ENCODE measurements at places on chromosomes 1 and 21.
A peak's percentile ranks its signal among the peaks of the same experiment; 100 is the strongest.

- peaks cover 1% of the 10 kb centered on the region for H3K27me3 ChIP-seq
- H3K36me3 ChIP-seq: no peaks in the 10 kb centered on the region
- peaks cover 3% of the 10 kb centered on the region for H3K4me1 ChIP-seq
- no peak overlapping the region for H3K4me3 ChIP-seq
These were observed 327.0 kb upstream of the NR5A2 start for GRCh38 chr1:199700551-199700950.

DNA sequence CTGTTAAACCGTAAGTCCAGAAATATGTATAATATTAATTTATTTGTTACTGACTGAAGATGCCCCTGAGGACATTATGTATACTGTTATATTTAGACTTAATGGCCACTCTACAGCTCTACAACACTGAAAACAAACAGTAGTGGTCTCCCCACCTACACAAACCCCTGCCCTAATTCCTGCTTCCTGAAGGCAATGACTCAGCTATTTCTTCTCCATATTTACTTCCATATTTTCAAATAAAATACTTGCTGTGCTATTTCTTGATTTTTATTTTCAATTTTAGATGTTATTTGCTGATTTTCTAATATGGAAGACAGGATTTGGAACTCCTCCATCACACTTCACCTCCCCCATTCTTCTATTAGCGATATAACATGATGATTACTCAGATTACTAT is 97.6 kb downstream of the PCNX2 start:
- no peaks in the 10 kb centered on the region for H3K27me3 ChIP-seq
- no peak overlapping the region for H3K27ac ChIP-seq
- H3K36me3 ChIP-seq: peaks cover 44% of the 10 kb centered on the region

DNA sequence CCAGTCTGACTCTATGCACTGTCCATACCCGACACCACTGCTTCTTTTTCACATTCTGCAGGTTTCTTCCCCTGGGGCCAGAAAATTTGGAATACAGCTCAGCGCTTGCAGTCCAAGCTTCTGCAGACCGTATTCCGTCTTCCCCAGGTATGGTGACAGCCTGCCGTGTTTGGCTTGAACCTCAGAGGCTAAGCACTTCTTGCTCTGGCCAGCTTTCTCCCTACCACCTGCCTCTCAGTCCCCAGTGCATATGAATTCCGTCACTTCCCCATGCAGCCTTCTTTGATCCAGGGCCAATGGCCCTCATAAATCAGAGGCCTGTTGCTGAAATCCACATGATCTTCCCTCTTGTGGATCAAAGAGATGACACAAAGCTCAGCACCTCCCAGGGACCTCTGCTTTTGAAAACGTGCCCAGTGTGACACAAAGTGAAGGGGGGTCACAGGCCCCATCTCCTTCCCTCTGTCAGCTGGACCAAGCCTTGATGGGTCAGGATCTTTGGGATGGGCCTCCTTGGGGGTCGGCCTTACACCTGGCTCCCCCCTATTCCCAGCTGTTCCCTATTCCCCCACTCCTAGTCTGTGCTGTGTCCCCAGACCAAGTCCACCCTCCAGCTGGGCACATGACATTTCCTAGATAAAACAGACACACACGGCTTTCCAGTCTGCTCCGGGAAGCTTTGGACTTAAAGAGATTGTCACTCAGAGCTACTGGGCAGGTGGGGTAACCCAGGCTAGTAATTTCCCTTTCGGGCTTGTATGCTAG is 66.6 kb downstream of the HMGB4 start:
- no peaks in the 10 kb centered on the region for H3K4me1 ChIP-seq
- no peak overlapping the region for H3K4me3 ChIP-seq
- no peak for DNase-seq
- no peak overlapping the region for H3K27ac ChIP-seq

GRCh38 chr1:44817771-44818495 is 9.6 kb downstream of the BTBD19 start:
- peak overlapping the region; percentile 47 for H3K4me3 ChIP-seq
- H3K4me1 ChIP-seq: peaks cover 24% of the 10 kb centered on the region
- H3K27ac ChIP-seq: peak overlapping the region; percentile 35
- peaks cover 11% of the 10 kb centered on the region for H3K36me3 ChIP-seq
- no peak for DNase-seq

DNA sequence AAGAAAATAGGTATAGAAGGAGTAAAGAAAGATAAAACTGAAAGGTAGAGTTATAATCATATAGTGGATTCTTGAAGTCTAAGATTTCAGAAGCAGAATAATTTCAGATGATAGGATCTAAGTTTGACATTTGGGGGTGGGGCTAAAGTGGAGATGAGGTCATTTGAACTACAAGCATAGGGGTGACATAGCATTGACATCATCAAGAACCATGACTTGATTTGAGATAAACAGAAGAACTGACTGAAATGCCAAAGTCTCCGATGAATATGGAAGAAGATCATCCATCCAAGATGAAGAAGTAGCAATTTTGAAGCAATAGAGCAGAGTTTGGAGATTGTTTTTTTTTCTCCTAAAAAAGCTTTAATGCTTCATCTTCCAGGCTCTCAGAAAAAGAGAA is 122.3 kb downstream of the MACF1 start:
- no peak overlapping the region for H3K4me3 ChIP-seq
- H3K27ac ChIP-seq: no peak overlapping the region
- H3K4me1 ChIP-seq: no peaks in the 10 kb centered on the region
- no peak for DNase-seq
- H3K27me3 ChIP-seq: no peaks in the 10 kb centered on the region
- H3K36me3 ChIP-seq: peaks cover 19% of the 10 kb centered on the region

DNA sequence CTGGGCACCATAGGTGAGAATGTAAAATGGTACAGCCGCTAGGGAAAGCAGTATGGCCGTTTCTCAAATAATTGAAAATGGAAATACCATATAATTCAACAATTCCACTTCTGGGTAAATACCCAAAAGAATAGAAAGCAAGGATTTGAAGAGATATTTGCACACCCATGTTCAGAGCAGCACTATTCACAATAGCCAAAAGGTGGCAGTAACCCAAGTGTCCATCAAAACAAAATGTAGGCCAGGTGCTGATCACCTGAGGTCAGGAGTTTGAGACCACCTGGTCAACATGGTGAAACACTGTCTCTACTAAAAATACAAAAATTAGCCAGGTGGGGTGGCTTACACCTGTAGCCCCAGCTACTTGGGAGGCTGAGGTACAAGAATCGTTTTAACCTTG is 62.1 kb downstream of the OLIG1 start:
- peaks cover 83% of the 10 kb centered on the region for H3K27me3 ChIP-seq
- no peak for DNase-seq
- no peak overlapping the region for H3K4me3 ChIP-seq
- no peaks in the 10 kb centered on the region for H3K36me3 ChIP-seq
- H3K4me1 ChIP-seq: peaks cover 4% of the 10 kb centered on the region
- H3K27ac ChIP-seq: no peak overlapping the region

DNA sequence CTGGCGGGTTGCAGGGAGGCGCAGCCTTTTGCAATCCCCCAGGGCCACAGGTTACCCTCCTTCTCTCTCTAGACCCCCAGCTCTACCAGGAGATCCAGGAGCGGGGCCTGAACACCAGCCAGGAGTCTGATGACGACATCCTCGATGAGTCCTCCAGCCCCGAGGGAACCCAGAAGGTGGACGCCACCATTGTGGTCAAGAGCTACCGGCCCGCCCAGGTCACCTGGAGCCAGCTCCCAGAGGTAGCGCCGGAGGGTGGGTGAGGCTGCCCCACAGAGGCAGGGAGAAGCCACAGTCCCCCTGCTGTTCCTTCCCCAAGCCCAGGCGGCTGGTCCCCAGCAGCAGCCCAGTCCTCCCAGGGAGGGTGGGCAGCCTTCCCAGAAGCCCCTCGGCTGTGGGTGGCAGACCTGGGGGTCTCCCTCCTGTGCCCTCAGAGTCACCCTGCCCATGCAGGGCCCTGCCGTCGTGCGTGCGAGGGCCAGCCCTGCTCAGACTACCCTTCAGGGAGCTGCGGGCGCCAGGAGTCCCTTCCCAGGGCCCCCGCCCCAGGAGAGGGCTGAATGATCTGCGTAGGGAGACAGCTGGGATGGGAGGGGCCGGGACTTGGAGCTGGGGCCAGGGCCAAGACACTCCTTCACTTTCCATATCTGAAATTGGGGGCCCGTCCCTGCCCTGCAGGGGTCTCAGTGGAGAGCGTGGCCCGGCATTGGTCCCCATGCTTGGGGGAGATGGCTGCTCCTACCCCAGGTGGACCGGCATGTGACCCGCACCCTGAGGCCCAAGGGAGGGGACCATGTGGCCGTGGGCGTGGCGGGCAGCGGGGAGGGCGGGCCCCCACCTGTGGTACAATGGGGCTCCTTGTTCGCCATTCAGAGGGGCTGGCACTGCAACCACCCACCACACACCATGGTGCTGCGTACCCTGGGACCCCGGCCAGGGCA is 12.9 kb downstream of the ARHGEF16 start:
- no peak overlapping the region for H3K27ac ChIP-seq
- no peaks in the 10 kb centered on the region for H3K27me3 ChIP-seq
- DNase-seq: no peak
- H3K36me3 ChIP-seq: no peaks in the 10 kb centered on the region

GRCh38 chr1:76465030-76465429 is 390.5 kb downstream of the ST6GALNAC3 start:
- no peaks in the 10 kb centered on the region for H3K36me3 ChIP-seq
- peaks cover 2% of the 10 kb centered on the region for H3K4me1 ChIP-seq
- DNase-seq: no peak
- H3K27me3 ChIP-seq: no peaks in the 10 kb centered on the region
- no peak overlapping the region for H3K27ac ChIP-seq

- DNase-seq: no peak
- peaks cover 14% of the 10 kb centered on the region for H3K4me1 ChIP-seq
- H3K27me3 ChIP-seq: no peaks in the 10 kb centered on the region
- no peak overlapping the region for H3K4me3 ChIP-seq
- H3K27ac ChIP-seq: peak overlapping the region; percentile 5
These were observed 3.2 kb upstream of the ATP1A2 start for GRCh38 chr1:160112357-160112756.

DNA sequence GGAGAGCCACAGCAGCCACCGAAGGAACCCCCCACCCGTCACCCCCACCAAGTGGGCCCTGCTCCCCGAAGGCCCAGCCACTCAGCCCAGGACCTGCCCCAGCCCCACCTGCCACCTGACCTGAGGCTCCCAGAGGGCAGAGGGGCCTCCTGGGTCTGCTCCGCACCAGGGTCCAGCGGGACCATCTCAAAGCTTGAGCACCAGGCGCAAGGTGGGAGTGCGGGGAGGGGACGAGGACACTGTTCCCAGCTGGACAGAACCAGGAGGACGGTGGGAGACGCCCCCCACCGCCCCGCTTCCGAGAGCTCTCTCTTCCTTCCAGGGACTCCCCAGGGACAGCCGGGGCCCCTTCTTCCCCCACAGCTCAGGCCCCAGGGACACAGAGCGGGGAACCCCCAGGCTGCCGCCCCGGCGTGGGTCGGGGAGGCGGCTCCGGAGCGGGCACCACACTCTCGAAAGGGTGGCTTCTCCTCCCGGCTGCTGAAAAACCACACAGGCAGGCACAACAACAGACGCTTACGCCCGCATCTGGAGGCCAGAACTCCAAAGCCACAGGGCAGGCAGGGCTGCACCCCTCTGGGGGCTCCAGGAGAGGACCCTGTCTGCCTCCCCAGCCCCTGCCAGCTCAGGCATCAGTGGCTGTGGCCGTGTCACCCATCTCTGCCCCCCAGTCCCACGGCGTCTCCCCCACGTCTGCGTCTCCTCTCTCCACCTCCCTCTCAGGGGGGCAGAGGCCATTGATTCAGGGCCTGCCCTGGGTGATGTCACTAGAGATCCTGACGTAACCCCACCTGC is 1.9 kb upstream of the TTLL10 start:
- H3K36me3 ChIP-seq: no peaks in the 10 kb centered on the region
- no peak overlapping the region for H3K27ac ChIP-seq
- no peak overlapping the region for H3K4me3 ChIP-seq

DNA sequence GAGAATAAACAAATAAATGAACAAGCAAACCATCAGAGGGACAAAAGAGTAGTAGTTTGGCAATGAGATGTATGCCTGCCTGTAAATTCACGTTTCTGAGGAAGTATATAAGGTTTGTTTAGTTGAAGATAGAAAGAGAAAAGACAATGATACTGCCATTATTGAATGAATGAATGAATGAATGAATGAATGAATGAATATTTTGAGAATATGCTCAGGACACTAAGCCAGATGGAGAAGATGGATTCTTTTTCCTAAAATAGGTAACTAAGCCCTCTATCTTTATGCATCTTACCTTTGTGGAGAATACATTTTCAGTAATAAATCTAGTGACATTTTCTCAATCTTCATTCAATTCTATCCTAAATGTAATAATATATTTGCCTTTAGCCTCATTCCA is 49.4 kb downstream of the SLC35A3 start:
- H3K27ac ChIP-seq: no peak overlapping the region
- no peak for DNase-seq
- H3K27me3 ChIP-seq: no peaks in the 10 kb centered on the region
- peaks cover 10% of the 10 kb centered on the region for H3K36me3 ChIP-seq

DNA sequence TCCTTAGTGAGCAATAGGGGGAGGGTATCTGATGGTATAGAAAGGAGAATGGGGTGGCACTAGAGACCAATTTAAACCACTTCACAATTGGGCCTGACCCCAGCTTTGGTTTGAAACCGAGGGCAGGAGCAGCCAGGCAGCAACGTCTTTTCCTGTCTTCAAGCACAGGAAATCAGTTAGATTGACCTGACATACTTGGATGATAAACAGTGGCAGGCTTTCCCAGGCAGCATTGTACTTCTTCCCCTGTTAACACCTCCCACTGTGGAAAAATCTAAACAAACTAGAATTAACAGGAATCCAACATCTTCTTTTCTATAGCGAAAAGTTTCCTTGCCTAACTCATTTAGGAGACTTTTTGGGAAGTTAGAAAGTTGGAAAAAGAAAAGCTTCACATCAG is 40.6 kb downstream of the SELL start:
- H3K4me3 ChIP-seq: no peak overlapping the region
- H3K4me1 ChIP-seq: peaks cover 6% of the 10 kb centered on the region
- no peak for DNase-seq
- no peaks in the 10 kb centered on the region for H3K27me3 ChIP-seq
- H3K27ac ChIP-seq: no peak overlapping the region

DNA sequence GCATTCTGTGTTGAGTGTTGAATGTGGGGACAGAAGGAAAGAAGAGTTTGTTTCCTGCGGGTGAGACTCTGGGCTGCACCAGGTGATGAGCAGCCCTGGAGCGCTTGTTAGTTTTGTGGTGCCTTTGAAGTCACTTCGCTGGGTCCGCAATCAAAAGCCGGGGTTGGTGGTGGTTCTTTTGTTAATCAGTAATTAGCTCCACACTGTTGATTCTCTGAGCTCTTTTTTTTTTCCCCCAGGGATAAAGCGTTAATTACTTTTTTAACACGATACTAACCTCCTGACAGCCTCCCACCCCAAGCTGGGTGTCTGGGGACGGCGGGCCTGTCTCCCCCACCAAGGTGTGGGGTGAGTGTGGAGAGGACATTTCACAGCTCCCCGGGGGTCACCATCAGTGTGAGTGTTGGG is 56.6 kb downstream of the AGPAT3 start:
- DNase-seq: no peak
- no peak overlapping the region for H3K4me3 ChIP-seq
- peaks cover 20% of the 10 kb centered on the region for H3K4me1 ChIP-seq
- H3K36me3 ChIP-seq: peaks cover 7% of the 10 kb centered on the region

- H3K36me3 ChIP-seq: no peaks in the 10 kb centered on the region
- H3K4me1 ChIP-seq: no peaks in the 10 kb centered on the region
- DNase-seq: no peak
- H3K4me3 ChIP-seq: no peak overlapping the region
- peaks cover 9% of the 10 kb centered on the region for H3K27me3 ChIP-seq
- no peak overlapping the region for H3K27ac ChIP-seq
These were observed 14.1 kb downstream of the KRTCAP2 start for GRCh38 chr1:155158991-155159390.
